Hematopoietic multipotent progenitor cell treated with erythropoietin and hydrocortisone succinate and interleukin-3 and kit ligand, for 17 days (in vitro differentiated cells): ENCODE measurements at places on chromosomes 6 and 20.

DNA sequence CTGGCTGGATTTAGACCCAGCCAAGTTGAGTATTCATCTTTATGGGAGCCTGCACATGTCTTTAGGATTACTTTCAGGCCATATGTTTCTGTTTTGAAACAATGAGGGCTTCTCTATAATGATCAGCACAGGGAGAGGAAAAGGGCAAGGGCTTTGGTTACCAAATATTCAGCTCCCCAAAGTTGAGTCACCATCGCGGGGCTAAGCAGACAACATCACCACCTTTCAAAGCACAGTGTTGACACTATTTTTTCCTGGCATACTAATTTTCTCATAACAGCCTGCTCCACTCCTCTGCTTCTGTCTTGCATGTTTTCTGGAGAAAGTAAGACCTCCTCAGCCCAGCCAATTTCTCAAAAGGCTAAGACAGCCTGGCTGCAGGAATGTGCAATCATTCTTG is 4.9 kb downstream of the SCML4 start:
- DNase-seq: no peak

GRCh38 chr20:36804425-36804824 is 30.9 kb upstream of the DSN1 start:
- DNase-seq: no peak

DNA sequence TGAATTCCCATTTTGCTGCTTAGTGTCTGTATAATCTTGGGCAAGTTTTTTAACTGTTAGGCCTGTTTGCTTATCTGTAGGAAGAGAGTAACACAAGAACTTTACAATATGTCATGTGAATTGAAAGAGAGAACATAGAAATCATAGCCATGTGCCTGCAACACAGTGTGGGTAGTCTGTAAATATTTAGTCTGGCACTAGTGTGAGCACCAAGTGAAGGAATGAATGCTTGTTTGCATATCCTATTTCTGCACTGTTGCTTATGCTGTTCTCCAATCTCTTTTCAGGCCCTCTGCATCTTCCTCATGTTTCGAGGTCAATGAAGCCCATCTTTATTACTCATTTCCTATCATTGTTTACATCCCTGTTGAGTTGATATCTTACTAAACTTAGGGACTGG is 49.2 kb downstream of the CBFA2T2 start:
- no peak for DNase-seq

GRCh38 chr20:3901028-3901705 is 12.0 kb downstream of the PANK2 start:
- DNase-seq: no peak

DNA sequence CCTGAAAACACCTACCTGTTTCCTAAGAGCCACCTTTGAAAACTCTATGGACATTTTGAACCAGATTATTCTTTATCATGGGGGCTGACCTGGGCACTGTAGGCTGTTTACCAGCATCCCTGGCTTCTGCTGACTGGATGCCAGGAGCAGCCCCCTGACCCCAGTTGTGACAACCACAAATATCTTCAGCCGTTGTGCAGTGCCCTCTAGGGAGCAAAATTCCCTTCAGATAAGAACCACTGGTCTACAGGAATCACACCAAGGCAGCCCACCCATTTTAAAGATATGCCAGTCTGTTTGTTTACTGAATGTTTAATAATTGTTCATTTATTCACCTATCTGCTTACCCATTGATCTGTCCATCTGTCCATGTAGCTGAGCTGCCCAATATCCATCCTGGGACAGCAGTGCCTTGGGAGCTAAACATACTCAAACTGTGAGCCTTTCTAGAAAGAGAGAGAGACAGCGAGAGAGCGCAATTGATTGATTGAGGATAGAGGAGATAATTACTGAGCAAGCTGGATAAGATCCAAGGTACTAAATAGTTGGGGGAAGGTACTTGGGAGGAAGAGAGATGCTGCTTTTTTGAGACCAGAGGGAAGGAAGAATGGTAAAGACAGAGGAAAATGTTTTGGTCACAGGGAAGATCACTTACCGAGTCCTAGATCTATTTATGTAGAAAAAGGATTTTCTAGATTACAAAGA is 276.8 kb downstream of the NRN1 start:
- DNase-seq: no peak

DNA sequence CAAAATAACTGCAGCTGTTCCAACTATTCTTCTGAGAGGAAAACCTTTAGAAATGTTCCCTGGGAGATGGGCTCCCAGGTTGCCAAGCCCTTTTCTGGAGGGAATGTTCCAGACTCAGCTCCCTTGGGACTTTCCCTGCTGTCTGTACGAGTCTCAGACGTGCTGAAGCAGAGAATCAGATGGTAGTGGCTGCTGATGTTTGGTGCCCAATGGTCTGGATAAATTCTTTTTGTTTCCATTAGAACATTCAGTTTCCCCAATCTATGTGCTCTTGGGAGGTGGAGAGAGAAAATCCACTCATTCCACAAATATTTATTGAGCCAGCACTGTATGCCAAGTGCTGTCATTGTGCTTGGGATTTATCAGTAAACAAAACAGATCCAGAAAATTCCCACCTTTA is 40.0 kb downstream of the SNHG17 start:
- no peak for DNase-seq

- DNase-seq: no peak
Observed at GRCh38 chr20:15241681-15242080, 904.3 kb upstream of the FLRT3 start.

DNA sequence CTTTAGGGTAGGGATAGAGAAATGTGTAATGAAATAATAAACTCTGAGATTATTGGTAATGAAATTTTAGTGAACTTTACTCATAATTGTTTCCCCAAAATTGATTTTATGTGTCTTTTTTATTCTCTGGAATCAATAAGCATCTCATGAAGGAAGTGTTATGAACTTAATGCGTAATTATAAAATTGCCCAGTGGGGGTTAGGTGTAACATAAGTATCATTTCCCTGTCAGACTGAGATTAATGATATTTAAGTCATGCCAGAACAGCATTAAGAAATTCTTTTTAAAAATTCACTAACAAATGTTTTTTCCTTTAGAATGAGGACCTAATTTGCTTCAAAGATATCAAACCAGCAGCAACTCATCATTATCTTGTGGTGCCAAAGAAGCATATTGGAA is 10.0 kb downstream of the HINT3 start:
- DNase-seq: no peak

DNA sequence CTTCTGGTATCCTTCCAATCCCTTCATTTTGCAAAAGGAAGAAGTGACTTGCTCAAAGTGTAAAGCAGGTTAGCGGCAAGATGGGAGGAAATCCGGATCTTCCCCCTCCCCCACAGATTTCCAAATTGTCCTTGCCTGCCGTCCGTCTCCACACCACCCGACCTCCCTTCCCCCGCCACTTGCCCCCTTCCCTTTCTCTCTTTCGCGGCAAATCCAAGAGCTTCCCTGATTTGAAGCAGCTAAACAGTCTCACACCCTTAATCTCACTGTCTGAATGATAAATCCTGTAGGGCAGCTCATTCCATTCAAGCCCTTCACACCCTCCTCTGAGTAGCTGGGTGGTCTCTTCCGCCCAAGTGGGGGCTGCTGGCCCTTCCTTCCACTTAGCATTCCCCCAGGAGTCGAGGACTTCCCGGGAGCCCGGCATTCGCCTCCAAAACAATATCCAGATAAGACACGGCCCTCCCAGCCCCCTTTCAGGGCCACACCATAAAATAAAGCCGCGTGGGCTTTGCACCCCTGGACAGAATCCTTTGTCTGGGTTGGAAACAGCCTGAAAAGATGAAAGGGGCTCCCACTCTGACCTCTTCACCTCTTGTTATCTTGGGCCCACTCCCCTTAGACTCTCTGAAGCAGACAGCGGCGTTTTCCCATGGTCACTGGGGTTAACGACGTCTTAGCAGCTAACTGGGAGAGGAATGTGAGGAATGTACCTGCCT is 44.0 kb upstream of the PIM1 start:
- no peak for DNase-seq

GRCh38 chr6:132616677-132617076 is 7.4 kb downstream of the TAAR2 start:
- no peak for DNase-seq
